ENCODE measurements at places on chromosomes 11 and 22. TPM values are rescaled to one million over a fixed set of nuclear protein-coding genes. Genes with fewer than 3 reads are reported as not detected.

DNA sequence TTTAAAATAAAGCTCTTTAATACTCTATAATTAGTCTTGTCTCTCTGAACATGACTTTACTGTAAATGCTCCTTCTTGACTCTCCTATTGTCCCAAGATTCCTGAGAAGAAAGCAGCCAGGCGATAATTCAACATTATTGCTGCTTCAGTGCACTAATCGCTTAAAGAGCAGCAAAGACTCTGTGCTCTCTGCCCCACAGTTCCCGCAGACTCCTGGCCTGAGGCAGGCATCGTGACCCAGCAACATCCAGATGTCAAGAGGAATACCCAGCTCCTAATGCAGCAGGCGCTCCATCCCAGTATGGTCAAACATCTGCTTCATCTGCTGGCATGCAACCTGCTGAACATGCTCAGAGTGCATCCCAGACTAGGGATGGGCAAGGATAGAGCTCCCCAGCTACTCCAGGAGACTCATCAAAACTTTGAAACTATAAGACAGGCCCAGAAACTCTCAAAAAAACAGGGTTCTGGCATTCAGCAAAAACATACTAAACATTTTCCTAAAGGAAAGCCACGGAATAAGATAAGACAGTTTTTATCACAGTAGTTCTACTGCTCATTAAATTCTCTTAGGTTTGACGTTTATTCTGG lies 270.0 kb downstream of the SOX6 start:
- DNase-seq: no peak

GRCh38 chr22:23655891-23656475 lies 23.9 kb upstream of the DRICH1 start:
- DNase-seq: no peak

- no peak for DNase-seq
Observed at GRCh38 chr11:78339483-78339882, 78.1 kb downstream of the GAB2 start.

- DNase-seq: no peak
Observed at GRCh38 chr11:34134765-34135164, 29.3 kb downstream of the NAT10 start.

Gene KCNQ1OT1
- 1.1 TPM for polyA plus RNA-seq

Gene PTDSS2
- 35.9 TPM for polyA plus RNA-seq
